Mesenchymal stem cell (in vitro differentiated cells and primary cell): ENCODE measurements at places on chromosomes 7 and 10.

DNA sequence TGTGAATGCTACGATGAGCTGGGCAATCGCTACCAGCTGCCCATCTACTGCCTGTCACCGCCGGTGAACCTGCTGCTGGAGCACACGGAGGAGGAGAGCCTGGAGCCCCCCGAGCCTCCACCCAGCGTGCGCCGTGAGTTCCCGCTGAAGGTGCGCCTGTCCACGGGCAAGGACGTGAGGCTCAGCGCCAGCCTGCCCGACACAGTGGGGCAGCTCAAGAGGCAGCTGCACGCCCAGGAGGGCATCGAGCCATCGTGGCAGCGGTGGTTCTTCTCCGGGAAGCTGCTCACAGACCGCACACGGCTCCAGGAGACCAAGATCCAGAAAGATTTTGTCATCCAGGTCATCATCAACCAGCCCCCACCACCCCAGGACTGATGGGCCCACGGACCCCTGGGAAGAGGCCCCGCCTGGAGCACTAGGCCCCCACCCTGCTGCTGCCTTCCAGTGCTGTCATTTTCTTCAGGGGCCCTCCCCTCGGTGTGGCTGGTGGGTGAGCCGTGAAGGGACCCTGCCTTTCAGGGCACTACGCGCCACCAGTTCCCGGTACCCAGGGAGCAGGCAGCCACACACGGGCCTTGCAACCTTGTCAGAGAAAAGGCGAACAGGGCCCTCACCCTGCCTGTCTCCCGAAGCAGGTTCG, 2.3 kb upstream of the ANKRD2 start:
- no peak for DNase-seq

DNA sequence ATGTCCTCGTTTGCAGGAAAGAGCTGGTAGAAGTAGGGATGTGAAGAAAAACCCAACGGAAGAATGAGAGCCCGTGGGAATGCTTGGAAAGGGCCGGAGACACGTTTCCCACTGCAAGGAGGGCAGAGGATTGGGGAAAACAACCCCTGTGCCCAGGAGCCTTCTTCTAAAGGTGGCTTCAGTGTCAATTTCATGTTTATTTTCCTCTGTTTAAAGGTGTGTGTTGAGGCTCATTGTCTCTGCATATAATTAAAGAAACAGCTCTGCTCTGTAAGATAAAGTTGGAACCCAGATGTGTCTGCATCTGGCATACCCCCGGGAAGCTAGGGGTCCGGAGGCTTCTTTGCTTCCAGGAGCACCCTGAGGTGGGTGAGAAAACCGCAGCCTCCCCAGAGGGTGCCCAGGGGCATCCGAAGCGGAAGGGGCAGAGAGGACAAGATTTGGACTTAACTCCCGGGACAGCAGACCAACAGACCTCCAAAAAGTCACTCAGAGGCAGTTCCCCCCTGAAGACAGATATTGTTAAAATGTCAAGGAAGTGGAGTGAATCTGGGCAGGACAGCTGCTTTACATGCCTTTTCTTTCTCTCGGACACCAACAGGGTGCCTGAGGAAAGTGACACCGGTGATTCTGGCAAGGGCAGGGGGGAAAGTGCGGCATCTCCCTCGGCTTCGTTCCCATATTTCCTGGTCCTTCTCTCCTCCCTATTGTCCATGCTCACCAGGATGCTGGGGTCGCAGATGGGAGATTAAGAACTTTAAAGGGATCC, 8.6 kb upstream of the GATA3 start:
- no peak for DNase-seq

DNA sequence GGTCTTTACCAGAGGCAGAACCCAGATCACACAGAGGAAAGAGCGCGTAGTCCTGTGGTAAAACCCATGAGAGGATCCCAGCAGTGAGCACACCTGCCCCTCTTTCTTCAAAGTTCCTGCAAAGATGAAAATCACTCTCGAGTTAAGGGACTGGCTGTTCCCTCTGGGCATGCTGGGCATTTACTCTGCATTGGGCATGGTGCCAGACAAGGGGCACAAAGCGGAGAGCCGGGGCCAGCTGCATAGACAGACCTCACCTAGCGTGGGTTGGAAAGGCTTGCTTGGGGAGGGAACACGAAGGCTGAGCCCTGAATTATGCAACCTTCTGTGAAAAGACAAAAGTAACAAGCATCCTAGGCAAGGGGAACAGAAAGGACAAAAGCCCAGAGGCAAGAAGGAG, 120.0 kb upstream of the TCERG1L start:
- no peak for DNase-seq

DNA sequence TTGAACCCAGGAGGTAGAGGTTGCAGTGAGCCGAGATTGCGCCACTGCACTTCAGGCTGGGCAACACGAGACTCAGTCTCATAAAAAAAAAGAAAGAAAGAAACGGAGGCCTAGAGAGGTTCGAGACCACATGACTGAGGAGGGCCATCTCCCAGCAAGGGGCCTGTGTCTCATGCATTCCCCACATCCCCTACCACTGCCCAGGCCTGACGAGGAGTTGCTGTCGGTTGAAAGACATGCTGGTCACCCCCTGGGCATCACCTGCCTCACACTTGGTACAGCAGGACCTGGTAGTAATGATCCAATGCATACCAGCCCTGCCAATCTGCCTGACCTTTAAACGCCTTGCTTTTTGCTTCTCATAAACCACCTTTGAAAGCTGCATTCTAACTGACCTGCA, 85.9 kb downstream of the DLG5 start:
- no peak for DNase-seq

GRCh38 chr7:85172530-85172941, 14.3 kb downstream of the SEMA3D start:
- peak; percentile 61 for DNase-seq

DNA sequence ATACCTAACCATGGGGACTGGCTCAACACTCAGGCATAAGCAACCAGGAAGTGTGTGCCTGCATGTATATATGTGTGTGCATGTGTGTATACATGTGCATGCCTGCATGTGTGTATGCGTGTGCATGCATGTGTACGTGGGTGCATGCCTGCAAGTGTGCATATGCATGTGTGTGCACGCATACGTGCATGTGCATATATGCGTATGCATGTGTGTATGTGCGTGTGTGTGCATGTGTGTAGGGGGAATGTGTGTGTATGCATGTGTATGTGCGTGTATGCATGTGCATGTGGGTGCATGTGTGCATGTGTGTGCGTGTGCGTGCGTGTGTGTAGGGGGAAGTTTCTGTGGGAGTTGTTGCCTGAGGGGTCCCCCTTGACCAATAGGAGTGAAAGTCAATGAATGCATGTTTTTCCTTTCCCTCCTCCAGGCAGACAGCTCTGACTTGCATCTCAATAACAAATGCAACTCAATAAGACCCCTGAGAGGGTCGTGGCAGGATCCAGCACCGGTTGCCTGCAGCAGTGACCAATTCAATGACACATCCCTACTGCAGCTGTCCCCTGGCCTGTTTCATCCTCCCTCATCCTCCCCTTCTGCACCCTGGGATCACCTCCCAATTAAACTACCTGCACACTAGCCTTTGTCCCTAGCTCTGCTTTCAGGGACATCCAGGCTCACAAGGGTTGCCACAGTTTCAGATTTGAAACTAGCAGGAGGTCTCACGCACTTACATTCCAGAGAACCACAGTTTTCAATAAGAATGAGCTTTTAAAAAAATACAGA, 27.0 kb upstream of the FZD8 start:
- no peak for DNase-seq

GRCh38 chr10:3251172-3251571, 78.6 kb upstream of the PITRM1 start:
- DNase-seq = no peak

GRCh38 chr7:35728412-35729060, 33.6 kb upstream of the HERPUD2 start:
- DNase-seq = peak; percentile 59
